ENCODE measurements at places on chromosomes 1 and 21. TPM values are rescaled to one million over a fixed set of nuclear protein-coding genes. Genes with fewer than 3 reads are reported as not detected.
A peak's percentile ranks its signal among the peaks of the same experiment; 100 is the strongest.

GRCh38 chr1:43719063-43719462, 11.7 kb downstream of the ST3GAL3 start:
- no peaks in the 10 kb centered on the region for H3K27me3 ChIP-seq
- no peak for DNase-seq
- H3K27ac ChIP-seq, result no peak overlapping the region
- H3K36me3 ChIP-seq, result no peaks in the 10 kb centered on the region
- no peaks in the 10 kb centered on the region for H3K4me1 ChIP-seq

GRCh38 chr1:199746666-199747384, 280.7 kb upstream of the NR5A2 start:
- no peaks in the 10 kb centered on the region for H3K4me1 ChIP-seq
- H3K27me3 ChIP-seq, result peaks cover 12% of the 10 kb centered on the region
- H3K4me3 ChIP-seq, result no peak overlapping the region

- H3K36me3 ChIP-seq, result peaks cover 5% of the 10 kb centered on the region
- H3K27me3 ChIP-seq, result no peaks in the 10 kb centered on the region
- no peaks in the 10 kb centered on the region for H3K4me1 ChIP-seq
- DNase-seq, result peak; percentile 13
- no peak overlapping the region for H3K27ac ChIP-seq
These were observed 173.6 kb downstream of the ADGRL2 start for GRCh38 chr1:81974222-81974841.

- no peak overlapping the region for H3K4me3 ChIP-seq
- H3K4me1 ChIP-seq, result no peaks in the 10 kb centered on the region
- H3K27me3 ChIP-seq, result no peaks in the 10 kb centered on the region
- DNase-seq, result no peak
- no peaks in the 10 kb centered on the region for H3K36me3 ChIP-seq
These were observed 47.9 kb downstream of the CDC7 start for GRCh38 chr1:91548376-91549040.

DNA sequence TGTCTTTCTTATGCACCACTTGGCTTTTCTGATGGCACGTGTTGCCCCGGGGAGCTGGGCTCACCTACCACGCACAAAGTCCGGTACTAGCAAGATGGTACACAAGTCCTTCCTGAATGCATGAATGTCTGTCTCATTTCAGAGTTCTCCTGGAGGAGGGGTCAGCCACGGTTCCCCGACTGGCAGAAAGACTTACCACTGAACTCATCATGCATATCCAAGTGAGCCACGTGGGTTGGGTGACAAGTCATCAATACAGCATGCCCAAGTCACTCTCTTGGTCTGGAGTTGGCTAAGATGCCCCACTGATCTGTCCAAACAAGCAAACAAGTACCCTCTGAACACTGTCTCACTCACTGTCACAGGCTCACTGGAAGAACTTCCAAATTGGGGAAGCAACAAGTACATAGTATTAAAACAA, 28.6 kb upstream of the MX1 start:
- DNase-seq, result no peak
- H3K4me3 ChIP-seq, result no peak overlapping the region
- no peaks in the 10 kb centered on the region for H3K4me1 ChIP-seq

DNA sequence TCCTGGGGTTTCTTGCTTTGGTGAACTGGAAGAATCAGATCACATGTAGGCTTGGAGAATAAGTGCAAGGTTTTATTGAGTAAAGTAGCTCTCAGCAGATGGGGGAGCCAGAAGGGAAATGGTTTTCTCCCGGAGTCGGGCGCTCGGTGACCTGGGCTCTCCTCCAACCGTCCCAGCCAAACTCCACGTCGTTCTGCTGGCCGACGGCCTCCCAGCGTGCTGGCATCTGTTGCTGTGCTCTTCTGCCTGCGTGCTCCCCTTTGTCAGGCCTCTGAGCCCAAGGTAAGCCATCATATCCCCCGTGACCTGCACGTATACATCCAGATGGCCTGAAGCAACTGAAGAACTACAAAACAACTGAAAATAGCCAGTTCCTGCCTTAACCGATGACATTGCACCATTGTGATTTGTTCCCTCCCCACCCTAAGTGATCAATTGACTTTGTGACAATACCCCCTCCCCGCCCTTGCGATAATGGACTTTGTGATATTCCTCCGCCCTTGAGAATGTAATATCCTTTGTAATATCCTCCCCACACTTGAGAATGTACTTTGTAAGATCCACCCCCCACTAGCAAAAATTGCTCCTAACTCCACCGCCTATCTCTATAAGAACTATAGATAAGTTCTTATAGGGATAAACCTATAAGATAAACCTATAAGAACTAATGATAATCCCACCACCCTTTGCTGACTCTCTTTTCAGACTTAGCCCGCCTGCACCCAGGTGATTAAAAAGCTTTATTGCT, 88.3 kb downstream of the SMYD3 start:
- no peak overlapping the region for H3K27ac ChIP-seq
- no peak for DNase-seq
- H3K36me3 ChIP-seq, result no peaks in the 10 kb centered on the region

- no peaks in the 10 kb centered on the region for H3K36me3 ChIP-seq
- peak; percentile 26 for DNase-seq
- H3K27ac ChIP-seq, result no peak overlapping the region
These were observed 32.0 kb upstream of the TDRD10 start for GRCh38 chr1:154469844-154470560.

- H3K36me3 ChIP-seq, result no peaks in the 10 kb centered on the region
- no peaks in the 10 kb centered on the region for H3K27me3 ChIP-seq
- no peak overlapping the region for H3K27ac ChIP-seq
These were observed 76.1 kb upstream of the PPP2R5A start for GRCh38 chr1:212208978-212209644.

STRIP1 gene
- polyA plus RNA-seq, result 38.0 TPM

GCSAML gene
- not detected for polyA plus RNA-seq

FCRL3 gene
- polyA plus RNA-seq, result not detected
